SIG-M5 (cell line): ENCODE measurements at places on chromosomes 3 and 15.

GRCh38 chr3:45773714-45774449 is 22.5 kb downstream of the SLC6A20 start:
- DNase-seq = no peak

- DNase-seq = no peak
Measured at GRCh38 chr15:67744331-67745072, 80.8 kb upstream of the SKOR1 start.

DNA sequence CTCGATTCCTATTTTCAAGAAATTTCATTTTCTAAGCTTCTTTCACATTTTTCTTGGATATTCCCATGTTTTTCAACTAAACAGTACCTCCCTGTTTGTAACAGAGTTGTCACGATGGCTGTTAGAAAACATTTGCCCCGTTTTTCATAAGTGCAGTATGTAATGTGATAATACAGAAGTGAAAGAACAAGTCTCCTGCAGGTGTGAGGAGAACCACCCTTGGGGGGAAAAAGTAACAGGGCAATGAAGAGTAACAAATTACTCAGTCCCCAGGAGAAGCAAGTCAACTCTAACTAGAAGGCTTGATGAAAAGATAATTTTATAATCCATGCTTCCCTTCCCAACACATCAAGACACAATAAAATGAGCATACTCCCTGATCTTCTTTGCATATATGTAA is 493.3 kb downstream of the FOXP1 start:
- no peak for DNase-seq

DNA sequence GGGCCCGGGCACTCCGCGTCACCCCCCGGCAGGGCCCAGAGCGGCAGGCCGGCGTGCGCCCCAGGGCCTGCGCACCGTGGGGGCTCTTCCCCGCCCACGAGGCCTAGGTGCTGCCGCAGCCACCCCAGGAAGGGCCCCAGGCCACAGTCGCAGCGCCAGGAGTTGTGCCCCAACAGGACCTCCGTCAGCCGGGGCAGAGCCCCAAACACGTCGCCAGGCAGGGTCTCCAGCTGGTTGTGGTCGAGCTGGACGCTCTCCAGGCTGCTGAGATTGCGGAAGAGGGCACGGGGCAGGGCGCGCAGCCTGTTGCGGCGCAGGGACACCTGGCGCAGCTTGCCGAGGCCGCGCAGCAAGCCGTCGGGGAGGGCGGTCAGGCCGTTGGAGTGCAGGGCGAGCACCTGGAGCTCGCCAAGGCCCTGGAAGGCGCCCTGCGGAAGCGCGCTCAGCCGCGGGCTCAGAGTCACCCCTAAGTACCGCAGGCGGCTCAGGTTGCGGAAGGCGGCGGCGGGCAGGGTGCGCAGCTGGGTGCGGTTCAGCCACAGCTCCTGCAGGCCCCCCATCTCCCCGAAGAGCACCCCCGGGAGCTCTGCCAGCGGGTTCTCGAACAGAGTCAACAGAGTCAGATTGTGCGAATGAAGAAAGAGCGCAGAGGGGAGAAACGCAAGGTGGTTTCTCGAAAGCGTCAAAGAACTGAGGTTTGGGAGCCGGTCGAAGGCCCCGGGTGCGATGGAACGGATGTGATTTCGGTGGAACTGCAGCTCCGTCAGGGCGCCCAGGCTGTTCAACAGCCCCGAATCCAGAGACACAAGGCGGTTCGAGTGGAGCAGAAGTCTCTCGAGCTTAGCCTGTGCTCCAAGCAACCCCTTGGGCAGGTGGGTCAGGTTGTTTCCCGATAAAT is 2.0 kb downstream of the GP5 start:
- no peak for DNase-seq

DNA sequence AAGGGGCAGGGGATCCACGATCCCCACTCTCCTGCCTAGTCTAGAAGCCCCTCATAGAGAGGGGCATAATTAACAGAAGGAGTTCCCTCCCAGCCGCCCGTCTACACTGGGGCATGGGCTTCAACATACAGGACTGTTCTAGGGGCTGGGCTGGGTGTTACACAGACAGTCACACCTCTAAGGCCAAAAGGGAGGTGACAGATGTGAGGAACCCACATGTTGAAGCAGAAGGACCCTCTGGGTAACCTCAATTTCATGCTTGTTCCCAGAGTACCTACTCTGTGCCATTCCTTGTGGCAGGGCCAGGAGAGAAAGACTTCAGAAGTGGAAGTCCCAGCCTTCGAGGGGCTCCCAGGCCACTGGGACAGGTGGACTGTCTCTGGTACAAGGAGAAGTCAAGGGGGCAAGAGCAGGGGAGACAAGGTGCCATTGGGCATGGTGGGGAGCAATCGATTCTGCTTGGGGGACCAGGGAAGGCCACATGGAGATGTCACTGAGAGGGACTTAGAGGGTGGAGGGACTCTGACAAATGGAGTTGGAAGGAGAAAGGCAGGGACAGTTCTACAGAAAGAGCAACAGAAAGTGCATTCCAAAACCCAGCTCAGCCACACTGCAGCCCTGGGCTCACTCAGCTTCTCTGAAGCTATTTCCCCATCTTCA is 71.3 kb downstream of the CPN2 start:
- no peak for DNase-seq

DNA sequence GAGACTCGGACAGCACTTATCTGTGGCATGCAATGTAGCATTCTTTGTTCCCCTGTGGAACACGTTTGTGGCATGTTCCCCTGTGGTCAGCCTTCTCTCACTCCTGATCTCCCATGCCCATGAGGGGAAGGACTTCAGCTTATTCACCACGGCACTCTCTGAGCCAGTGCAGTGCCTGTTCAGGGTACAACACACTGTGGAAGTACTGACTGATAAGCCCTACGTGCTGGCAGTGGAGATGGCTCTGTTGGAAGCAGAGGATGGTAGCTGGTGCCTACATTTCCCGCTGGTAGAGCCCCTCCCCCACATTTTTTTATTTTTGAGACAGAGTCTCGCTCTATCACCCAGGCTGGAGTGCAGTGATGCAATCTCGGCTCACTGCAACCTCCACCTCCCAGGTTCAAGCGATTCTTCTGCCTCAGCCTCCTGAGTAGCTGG is 43.5 kb upstream of the ETV5 start:
- no peak for DNase-seq

GRCh38 chr3:60160822-60161748 is 1090.2 kb downstream of the FHIT start:
- no peak for DNase-seq

GRCh38 chr3:125319765-125320164 is 55.4 kb downstream of the ZNF148 start:
- no peak for DNase-seq

DNA sequence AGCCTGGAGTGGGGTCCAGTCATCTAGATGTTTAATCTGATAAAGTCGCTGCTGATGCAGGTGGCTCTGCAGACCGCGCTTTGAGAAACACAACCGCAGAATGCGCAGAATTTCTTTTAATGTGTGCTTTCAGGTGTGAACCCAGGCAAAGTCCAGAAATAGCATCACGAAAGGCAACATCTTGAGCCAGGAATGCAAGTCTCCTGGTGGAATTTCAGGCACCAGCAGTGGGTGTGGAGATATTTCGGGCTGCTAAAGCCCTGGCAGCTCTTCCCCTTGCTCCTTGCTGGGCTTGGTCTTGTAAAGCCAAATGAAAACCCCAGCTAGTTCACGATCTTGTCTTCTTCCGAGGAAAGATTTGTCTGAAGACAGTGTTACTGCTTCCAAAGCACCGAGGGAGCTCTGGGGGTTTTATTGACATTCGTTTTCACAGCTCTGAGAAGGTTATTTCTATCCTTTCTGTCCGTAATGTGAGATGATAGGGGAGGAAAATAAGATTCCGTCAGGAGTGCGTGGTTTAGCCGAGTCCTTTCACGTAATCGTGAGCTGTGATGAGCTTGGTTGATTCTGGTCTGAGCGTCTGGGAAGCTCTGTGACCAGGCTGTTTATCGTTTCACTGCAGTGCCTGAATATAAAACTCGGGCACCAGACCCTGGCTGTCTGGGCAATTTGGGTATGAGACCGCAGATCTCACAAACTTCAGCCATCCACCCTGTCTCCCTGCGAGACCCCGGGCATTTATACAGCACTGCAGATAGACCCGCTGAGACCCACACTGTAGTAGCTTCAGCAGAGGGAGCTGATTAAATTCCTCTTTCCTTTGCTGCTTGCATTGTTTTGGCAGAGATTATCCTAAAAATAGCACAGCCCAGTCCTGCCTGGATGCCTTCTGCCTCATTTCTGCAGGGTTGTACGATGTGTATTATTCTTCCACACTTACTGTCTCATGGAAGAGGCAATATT is 67.0 kb upstream of the SLC25A26 start:
- DNase-seq = no peak

DNA sequence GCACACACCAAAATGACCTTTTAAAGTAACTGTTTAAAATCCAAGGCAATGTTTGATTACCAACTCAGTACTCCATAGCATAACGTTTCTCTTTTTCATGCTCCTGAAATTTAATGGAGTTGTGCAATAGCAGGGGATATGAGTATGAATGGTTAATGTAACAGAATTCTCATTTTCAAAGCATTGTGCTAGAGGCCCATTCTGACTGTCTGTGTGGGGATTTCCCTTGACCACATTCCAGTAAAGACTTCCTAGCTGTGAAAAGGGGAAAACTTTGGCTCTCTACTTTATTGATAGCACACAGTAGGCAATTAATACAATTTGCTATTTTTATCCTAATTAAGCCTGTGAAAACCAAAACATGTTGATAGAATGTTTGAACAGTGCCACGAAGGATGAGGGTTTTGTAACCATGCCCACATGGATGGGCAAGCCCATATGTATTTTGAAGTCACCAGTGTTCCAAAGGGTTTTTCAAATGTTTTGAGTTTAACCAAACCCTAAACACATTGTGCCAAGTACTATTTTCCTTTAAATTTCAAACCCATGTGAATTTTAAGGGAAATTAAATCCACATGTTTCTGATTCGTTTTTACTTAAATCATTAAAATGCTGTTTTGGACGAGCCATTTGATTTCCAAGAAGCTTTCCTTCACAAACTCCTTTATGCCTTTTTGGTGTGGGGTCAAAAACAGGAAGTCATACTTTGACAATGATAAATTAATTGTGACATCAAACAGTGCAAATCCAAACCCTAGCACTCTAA is 261.2 kb downstream of the SHOX2 start:
- DNase-seq = no peak

- no peak for DNase-seq
Measured at GRCh38 chr15:66740802-66741201, 38.8 kb downstream of the SMAD6 start.

DNA sequence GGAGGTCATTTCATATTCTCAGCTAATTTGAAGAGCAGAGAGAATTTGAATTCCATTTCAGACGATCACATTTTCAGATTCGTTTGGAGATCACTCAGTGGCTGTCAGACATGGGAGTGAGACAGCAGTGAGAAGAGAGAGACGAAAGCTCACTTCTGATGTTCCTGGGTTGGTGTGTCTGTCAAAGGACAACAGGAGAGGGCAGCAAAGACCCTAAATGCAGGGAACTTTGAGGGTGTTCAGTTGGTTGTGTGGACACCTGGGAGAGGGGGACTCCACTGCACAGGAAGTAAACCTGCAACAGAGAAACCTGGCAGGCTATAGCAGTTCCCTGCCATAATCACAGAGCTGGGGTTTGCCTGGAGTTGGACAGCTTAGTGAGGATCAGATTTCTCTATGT is 675.1 kb downstream of the SQOR start:
- no peak for DNase-seq

DNA sequence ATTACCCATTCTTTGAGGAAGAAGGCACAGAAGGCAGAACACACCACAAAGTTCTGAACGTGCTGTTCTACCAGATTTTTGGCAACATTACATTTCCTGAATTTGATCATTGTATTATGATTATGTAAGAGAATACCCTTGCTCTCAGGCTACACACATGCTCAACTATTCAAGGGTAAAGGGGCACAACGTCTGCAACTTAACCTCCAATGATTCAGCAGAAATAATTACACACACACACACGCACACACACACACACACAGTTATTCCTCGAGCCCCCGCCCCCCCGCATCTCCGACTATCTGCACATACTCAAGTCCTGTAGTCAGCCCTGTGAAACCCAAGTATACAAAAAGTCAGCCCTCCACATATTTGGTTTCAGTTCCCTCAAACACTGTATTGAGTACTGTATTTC is 26.8 kb downstream of the RPN1 start:
- DNase-seq = no peak

- no peak for DNase-seq
Measured at GRCh38 chr15:36218322-36218721, 361.1 kb upstream of the CDIN1 start.

DNA sequence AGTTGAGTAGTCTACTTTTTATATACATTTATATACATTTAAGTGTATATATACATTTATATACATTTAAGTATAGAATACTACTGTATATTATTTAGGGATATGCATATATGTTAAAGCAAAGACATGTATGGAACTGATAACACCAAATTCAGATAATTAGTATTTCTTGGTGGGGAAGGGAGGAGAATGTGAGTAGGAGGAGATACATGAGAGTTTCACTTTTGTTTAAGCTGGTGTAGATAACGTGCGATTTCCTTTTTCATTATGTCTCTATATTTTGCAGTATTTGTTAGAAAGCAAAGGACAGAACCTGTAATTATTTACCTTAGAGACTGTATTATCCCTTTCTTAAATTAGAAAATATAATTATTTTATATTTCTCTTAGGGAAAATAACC is 16.6 kb upstream of the NIT2 start:
- DNase-seq = no peak
